ENCODE measurements at places on chromosomes 3 and 15. TPM values are rescaled to one million over a fixed set of nuclear protein-coding genes. Genes with fewer than 3 reads are reported as not detected.

DNA sequence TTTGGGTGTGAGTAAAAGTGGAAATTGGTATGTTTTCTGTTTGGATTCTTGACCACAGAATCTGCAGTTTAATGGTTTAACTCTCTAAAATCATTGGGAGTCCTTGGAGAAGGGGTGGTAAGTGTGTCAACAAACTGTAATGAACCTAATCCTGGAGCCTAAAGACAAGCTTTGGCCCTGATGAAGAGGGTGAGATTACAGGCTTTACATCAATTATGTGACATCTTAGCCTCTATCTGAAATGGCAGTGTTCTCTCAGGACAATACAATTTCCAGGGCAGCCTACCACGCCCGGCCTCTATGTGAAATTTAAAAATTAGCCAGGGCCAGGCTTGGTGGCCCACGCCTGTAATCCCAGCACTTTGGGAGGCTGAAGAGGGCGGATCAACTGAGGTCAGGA, 4.3 kb upstream of the PKM start:
- H3K27me3 ChIP-seq = peaks cover 1% of the 10 kb centered on the region
- DNase-seq = no peak
- no peak overlapping the region for H3K4me3 ChIP-seq
- H3K36me3 ChIP-seq = peaks cover 12% of the 10 kb centered on the region

The GP9 gene
- not detected for total RNA-seq

The PEX11A gene
- 3.3 TPM for total RNA-seq

The KAT2B gene
- 18.6 TPM for total RNA-seq

The ADAMTS9 gene
- not detected for total RNA-seq

Measured in activated CD8-positive, alpha-beta T cell treated with anti-CD3 and anti-CD28 coated beads for 36 hours (primary cell).